Panc1 (cell line): ENCODE measurements at places on chromosomes 1 and 21. TPM values are rescaled to one million over a fixed set of nuclear protein-coding genes. Genes with fewer than 3 reads are reported as not detected.
A peak's percentile ranks its signal among the peaks of the same experiment; 100 is the strongest.

Gene LCE3B
- not detected for total RNA-seq

Gene SERINC2
- 14.0 TPM for total RNA-seq

Gene TNFSF18
- total RNA-seq, result not detected

Gene GFI1
- total RNA-seq, result 0.49 TPM

Gene GJA8
- not detected for total RNA-seq

Gene FCRLA
- total RNA-seq, result 0.15 TPM

DNA sequence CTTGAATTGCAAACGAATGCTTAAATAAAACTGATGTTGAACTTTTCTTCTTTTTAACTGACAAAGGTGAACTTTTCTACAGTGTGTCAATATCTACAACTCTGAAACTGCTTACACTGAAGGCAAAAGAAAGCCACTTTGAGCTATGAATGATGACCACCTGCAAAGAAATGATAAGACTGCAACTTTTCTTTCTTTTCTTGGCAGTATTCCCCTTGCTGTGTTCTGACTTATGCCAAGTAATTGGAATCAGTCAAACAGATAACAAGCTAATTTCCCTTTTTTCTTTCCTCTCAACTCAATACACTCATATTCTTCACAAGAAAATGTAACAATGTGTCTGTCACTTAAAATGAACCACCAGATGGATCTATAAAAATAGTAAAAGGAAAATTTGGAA lies 588.1 kb upstream of the BRINP3 start:
- no peaks in the 10 kb centered on the region for H3K36me3 ChIP-seq
- no peak overlapping the region for H3K4me3 ChIP-seq
- no peaks in the 10 kb centered on the region for H3K27me3 ChIP-seq
- H3K4me1 ChIP-seq, result no peaks in the 10 kb centered on the region
- DNase-seq, result no peak

GRCh38 chr21:16117331-16117730 lies 387.5 kb downstream of the USP25 start:
- H3K27me3 ChIP-seq, result no peaks in the 10 kb centered on the region
- no peak overlapping the region for H3K27ac ChIP-seq
- H3K36me3 ChIP-seq, result no peaks in the 10 kb centered on the region
- no peak for DNase-seq
- no peak overlapping the region for H3K4me3 ChIP-seq
- no peaks in the 10 kb centered on the region for H3K4me1 ChIP-seq

- no peak overlapping the region for H3K4me3 ChIP-seq
- no peaks in the 10 kb centered on the region for H3K4me1 ChIP-seq
- no peaks in the 10 kb centered on the region for H3K36me3 ChIP-seq
- no peak for DNase-seq
- H3K27me3 ChIP-seq, result no peaks in the 10 kb centered on the region
Observed at GRCh38 chr1:1947493-1947892, 28.4 kb upstream of the TMEM52 start.

DNA sequence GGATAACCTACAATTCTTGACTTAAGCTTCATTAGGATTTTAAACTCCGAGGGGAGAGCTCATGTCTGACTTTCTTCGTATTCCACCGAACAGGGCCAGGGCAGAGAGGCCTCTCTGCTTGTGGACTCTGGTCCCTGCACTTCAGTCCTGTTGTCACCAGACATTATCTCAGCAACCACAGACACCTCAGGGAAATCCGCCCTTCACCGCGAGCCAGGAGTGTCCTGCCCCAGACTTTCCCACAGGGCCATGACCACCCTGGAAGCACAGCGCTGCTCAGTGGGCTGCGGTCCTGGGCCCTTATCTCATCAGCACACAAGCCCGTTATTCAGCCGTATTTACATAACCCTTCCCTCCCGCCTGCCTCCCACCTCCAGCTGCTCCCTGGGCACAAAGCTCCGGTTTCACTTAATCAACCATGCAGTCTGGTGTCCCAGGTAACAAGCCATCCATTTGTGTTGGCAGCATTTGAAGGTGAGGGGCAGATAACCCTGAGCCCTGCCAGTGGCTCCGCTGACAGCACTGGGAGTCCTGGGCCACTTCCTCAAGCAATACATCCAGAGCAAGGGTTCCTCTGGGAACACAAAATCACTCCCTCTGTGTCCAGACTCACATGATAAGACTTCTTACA lies 122.8 kb upstream of the RAB4A start:
- no peak overlapping the region for H3K27ac ChIP-seq
- no peaks in the 10 kb centered on the region for H3K36me3 ChIP-seq
- no peaks in the 10 kb centered on the region for H3K4me1 ChIP-seq
- H3K27me3 ChIP-seq, result peaks cover 4% of the 10 kb centered on the region
- no peak for DNase-seq

DNA sequence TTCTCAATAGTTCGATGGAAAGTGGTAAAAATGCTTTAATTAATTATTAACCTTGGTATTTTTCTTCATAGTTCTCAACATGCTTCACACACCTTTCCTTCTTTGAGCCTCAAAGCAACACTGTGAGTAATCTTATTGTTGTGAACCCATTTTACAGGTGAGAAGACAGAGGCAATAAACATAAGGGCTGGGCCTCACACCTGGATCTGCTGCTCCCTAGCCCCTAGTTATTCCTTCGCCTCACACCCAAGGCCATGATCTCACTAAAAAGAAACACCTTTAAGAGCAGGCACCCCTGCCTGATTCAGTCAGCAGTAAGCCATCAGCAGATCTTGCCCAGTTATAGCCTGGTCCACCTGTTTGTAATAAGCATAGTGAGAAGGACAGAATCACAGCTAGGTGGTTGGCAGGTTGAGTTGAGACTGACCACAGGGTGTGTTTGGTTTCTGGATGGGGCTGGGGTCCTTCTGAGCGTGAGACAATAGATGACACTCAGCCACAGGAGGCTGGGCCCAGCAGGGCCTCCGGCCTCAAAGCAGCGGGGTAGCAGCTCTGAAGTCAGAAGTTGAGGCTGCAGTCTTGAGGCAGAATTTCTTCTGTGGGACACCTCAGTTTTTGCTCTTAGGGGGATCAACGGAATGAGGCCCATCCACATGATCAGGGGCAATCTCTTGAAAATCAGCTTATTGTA lies 203.9 kb downstream of the RHOU start:
- DNase-seq, result no peak
- no peak overlapping the region for H3K27ac ChIP-seq
- H3K4me3 ChIP-seq, result no peak overlapping the region
- H3K27me3 ChIP-seq, result no peaks in the 10 kb centered on the region

DNA sequence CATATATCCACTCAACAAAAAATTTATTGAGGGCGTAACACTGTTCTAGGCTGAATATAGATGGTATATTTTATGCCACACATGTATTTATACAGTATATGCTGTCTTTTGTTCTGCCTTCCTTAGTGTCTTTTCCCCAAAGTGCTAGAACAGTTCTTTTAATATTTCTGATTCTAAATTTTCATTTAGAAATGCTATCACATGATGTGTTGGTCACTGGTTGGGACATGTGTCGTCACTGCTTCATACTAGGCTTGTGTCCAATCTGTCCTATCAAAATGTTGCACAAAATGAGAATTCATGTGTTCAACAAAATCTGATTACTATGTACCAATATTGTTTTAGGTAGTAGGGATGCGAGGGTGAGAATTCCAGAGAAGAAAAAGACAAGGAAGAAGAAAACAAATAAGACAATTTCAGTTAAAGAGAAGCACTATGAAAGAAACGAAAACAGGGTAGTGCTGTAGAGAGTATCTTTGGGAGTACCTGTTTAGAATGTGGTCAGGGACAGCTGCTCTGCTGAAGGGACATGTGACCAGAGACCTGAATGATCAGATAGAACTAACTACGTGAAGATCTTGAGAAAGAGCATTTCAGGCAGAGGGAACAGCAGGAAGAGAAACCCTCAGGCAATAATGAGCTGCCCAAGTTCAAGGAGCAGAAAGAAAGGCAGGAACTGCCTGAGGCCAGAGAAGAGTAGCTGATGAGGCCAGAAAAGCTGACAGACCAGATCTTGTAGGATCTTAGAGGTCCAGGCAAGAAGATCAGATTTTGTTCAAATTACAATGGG lies 1.3 kb downstream of the KMO start:
- H3K4me3 ChIP-seq, result no peak overlapping the region
- H3K36me3 ChIP-seq, result no peaks in the 10 kb centered on the region
- H3K4me1 ChIP-seq, result peaks cover 3% of the 10 kb centered on the region
- H3K27ac ChIP-seq, result peak overlapping the region; percentile 73; the same call in 1 of the 2 replicates
- DNase-seq, result no peak

GRCh38 chr21:45885597-45885929 lies 96.0 kb upstream of the COL6A1 start:
- no peak overlapping the region for H3K4me3 ChIP-seq
- no peak for DNase-seq
- H3K36me3 ChIP-seq, result no peaks in the 10 kb centered on the region
- no peaks in the 10 kb centered on the region for H3K4me1 ChIP-seq
- H3K27me3 ChIP-seq, result no peaks in the 10 kb centered on the region

DNA sequence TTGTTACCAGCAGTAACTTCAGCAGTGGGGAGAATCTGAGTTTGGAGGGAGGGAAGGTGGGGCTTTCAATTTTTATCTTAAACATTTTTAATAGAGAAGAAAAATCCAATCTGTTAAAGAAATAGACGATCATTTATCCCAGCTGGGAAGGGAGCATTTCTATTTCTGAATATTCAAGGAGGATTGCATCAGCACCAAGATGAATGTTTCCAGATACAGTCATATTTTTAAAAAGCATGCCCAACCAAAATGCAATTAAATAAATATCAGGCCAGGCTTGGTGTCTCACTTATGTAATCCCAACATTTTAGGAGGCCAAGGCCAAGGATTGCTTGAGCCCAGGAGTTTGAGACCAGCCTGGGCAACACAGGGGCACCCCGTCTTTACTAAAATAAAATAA lies 1.7 kb upstream of the ATP1A4 start:
- H3K27me3 ChIP-seq, result peaks cover 2% of the 10 kb centered on the region; the same call in 1 of the 2 replicates
- DNase-seq, result no peak
- no peaks in the 10 kb centered on the region for H3K36me3 ChIP-seq
- no peak overlapping the region for H3K27ac ChIP-seq
- H3K4me3 ChIP-seq, result no peak overlapping the region

DNA sequence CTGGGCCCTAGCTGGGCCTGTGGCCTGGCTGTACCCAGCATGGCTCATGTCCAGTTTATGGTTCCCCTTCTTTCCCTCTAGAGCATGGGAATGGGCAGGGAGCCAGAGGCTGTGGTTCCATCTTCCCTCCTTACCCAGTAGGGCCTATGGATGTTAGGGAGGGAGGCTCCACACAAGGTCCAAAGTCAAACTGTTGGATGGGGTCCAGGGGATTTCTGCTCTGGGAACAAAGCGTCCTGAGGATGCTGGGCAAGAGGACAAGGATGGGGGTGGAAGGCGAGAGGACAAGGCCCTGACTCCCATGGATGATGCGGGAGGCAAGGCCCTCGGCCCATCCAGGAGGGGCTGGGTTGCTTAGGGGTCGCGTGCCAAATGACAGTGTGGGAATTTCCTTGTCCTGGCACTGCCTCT lies 17.3 kb downstream of the CSF1 start:
- DNase-seq, result no peak
- no peaks in the 10 kb centered on the region for H3K27me3 ChIP-seq
- peaks cover 93% of the 10 kb centered on the region for H3K4me1 ChIP-seq
- H3K36me3 ChIP-seq, result no peaks in the 10 kb centered on the region; the same call in 1 of the 2 replicates
- H3K27ac ChIP-seq, result peak overlapping the region; percentile 97
- no peak overlapping the region for H3K4me3 ChIP-seq

DNA sequence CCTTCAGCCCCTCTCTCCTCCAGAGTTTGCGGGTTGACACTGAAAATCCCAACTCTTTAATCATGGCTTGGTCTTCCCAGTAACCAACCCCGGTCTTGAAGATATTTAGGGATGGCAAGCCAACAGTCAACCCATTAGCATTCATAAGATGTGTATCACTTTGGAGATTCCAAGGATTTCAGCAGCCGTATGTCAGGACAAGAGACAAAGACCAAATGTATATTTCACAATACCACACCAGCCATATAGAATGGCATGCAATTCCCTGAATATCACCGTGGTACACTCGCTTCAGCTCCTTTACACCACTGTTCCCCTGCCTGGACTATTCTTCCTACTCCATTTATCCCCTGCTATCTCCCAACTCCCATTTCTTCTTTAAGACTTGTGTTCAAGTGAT lies 109.2 kb downstream of the CSMD2 start:
- no peak overlapping the region for H3K4me3 ChIP-seq
- H3K4me1 ChIP-seq, result no peaks in the 10 kb centered on the region

DNA sequence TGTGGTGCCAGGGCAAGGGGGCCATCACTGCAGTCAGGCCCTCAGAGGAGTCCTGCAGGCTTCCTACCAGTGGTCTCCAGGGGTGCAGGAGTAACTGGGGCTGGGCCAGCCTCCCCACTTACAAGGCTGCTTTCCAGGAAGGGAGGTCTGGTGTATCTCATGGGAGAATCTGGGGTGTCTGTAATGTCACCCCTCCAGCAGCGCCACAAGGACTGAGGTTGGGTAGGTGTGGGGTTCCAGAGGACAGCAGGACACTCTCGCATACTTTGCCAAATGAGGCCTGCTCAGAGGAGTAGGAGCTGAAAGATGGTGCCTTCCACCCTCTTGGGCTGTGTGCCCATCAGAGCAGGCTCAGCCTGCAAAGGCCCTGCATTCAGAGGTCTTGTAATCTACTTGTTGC lies 46.9 kb downstream of the TNNT2 start:
- no peak overlapping the region for H3K27ac ChIP-seq
- H3K4me3 ChIP-seq, result no peak overlapping the region
- H3K4me1 ChIP-seq, result no peaks in the 10 kb centered on the region
- no peaks in the 10 kb centered on the region for H3K27me3 ChIP-seq
- DNase-seq, result no peak

DNA sequence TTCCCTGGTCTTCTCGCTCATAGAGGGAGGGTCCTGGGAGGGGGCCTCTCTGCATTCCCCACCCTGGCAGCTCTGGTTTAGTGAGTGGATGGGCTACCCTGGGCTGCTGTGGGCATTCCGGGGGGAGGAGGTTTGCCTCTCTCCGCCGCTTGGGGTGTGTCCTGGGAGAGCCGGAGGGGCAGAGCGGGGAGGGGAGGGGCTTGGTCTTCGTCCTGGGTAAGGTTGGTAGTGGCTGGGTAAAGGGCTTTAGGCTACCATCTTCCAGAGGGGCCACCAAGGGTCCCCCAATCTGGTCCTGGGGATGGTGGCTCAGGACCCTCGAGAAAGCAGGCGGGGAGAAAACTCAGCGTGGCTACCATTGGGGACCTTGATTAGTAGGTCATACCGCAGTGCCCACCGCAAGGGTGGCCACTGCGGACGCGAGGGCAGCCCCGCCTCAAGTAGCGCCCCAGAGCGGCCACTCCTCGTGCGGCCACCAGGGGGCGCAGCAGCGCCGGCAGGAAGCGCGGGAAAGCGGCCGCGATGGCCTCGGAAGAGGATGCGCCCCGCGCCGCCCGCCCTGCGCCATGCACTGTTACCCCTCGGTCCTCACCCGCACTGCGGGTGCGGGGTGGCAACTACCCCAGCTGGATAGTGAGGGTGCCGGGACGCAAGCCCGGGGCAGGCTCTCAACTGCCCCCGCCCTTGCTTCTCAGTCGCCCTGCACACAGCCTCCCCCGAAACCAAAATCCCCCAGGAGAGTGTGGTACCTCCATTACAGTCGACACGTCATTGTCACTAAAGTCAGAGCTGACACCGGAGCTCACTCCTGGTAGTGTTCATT lies 44.1 kb upstream of the SLC25A33 start:
- H3K36me3 ChIP-seq, result no peaks in the 10 kb centered on the region
- H3K27ac ChIP-seq, result no peak overlapping the region
- H3K27me3 ChIP-seq, result no peaks in the 10 kb centered on the region
- no peaks in the 10 kb centered on the region; the same call in 1 of the 2 replicates for H3K4me1 ChIP-seq
